Hair follicle dermal papilla cell (primary cell): ENCODE measurements at places on chromosomes 7 and 10. TPM values are rescaled to one million over a fixed set of nuclear protein-coding genes. Genes with fewer than 3 reads are reported as not detected.

SLC16A12 gene
- not detected in 2 replicates for total RNA-seq

AGAP4 gene
- 3.3 and 4.5 TPM in 2 replicates for total RNA-seq

TRIM50 gene
- total RNA-seq = not detected in 2 replicates

PKD2L1 gene
- not detected in 2 replicates for total RNA-seq

VWC2 gene
- not detected in 2 replicates for total RNA-seq

FGFBP3 gene
- 0.65 and 0.97 TPM in 2 replicates for total RNA-seq

ODAD2 gene
- total RNA-seq = 0.49 and 1.1 TPM in 2 replicates

SPDYE11 gene
- not detected in 2 replicates for total RNA-seq

GARS1 gene
- total RNA-seq = 275 and 344 TPM in 2 replicates

MSS51 gene
- total RNA-seq = 2.9 TPM in 2 replicates

FANK1 gene
- 1.5 and 2.1 TPM in 2 replicates for total RNA-seq

MMD2 gene
- not detected in 2 replicates for total RNA-seq

CPA2 gene
- not detected in 2 replicates for total RNA-seq

TFR2 gene
- total RNA-seq = 0.49 and 1.1 TPM in 2 replicates

PRPS1L1 gene
- not detected in 2 replicates for total RNA-seq

SLC18A3 gene
- total RNA-seq = not detected in 2 replicates

OR6V1 gene
- total RNA-seq = not detected in 2 replicates

EPDR1 gene
- 19.8 and 32.2 TPM in 2 replicates for total RNA-seq

FAM180A gene
- total RNA-seq = 33.4 and 34.4 TPM in 2 replicates

SLC13A4 gene
- 0.16 and 0.97 TPM in 2 replicates for total RNA-seq

SFTPA1 gene
- not detected in 2 replicates for total RNA-seq

SORCS1 gene
- not detected in 2 replicates for total RNA-seq

TAS2R5 gene
- 0.24 and 1.6 TPM in 2 replicates for total RNA-seq

ZNF736 gene
- total RNA-seq = 10.7 and 12.0 TPM in 2 replicates

MYO3A gene
- not detected in 2 replicates for total RNA-seq

VGF gene
- 0.16 TPM in 1 of 2 replicates, not detected in the other for total RNA-seq

RSPH10B2 gene
- under 0.01 and 0.73 TPM in 2 replicates for total RNA-seq

DNAJC12 gene
- 0.32 and 1.1 TPM in 2 replicates for total RNA-seq

ZNF107 gene
- 1.9 and 2.1 TPM in 2 replicates for total RNA-seq

MOSPD3 gene
- 7.9 and 13.6 TPM in 2 replicates for total RNA-seq

HHEX gene
- 0.73 and 1.3 TPM in 2 replicates for total RNA-seq

HUS1 gene
- 22.1 and 26.7 TPM in 2 replicates for total RNA-seq

HACD1 gene
- total RNA-seq = 43.2 and 46.1 TPM in 2 replicates

AFAP1L2 gene
- total RNA-seq = 0.49 and 1.8 TPM in 2 replicates

PLCE1 gene
- 0.61 and 0.81 TPM in 2 replicates for total RNA-seq

TMEM178B gene
- under 0.01 TPM in 2 replicates for total RNA-seq

ANKRD61 gene
- total RNA-seq = 0.16 TPM in 1 of 2 replicates, not detected in the other
